ENCODE measurements at places on chromosomes 7 and 10. TPM values are rescaled to one million over a fixed set of nuclear protein-coding genes. Genes with fewer than 3 reads are reported as not detected.

Gene KIAA1549
- 3.3 TPM for total RNA-seq

Gene FUOM
- 4.7 TPM for total RNA-seq

- no peak for DNase-seq
Observed at GRCh38 chr10:126042354-126042753, 146.0 kb downstream of the FANK1 start.

DNA sequence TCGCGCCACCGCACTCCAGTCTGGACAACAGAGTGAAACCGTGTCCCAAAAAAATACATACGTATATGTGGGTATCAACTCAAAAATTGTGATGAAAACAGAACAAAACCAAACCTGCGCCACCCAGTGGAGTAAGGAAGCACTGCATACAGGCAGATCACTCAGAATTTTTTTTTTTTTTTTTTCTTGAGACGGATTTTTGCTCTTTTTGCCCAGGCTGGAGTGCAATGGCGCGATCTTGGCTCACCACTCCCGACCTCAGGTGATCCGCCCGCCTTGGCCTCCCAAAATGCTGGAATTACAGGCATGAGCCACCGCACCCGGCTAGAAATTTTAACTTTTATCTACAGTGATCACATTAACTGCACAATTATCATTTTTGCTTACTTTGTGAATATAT, 9.1 kb upstream of the TMEM236 start:
- DNase-seq = peak; percentile 22

GRCh38 chr7:84975586-84976185, 211.2 kb downstream of the SEMA3D start:
- no peak for DNase-seq

- DNase-seq = no peak
Observed at GRCh38 chr10:113162960-113163359, 212.9 kb downstream of the TCF7L2 start.

DNA sequence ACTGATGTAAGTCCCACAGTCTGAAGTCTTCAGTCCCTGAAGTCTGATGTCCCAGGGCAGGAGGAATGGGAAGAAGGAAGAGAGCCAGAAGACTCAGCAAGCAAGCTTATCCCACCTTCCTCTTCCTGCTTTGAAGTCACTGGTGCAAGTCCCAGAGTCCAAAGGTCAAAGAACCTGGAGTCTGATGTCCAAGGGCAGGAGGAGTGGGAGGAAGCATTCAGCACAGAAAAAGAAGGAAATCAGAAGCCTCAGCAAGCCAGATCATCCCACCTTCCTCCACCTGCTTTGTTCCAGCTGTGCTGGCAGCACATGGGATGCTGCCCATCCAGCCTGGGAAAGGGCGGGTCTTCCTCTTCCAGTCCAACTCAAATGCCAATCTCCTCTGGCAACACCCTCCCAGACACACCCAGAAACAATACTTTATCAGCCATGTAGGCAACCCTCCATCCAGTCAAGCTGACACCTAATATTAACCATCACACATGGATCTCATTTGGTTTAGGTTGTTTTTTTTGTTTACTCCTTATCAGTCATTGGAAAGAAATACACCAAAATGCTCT, 50.9 kb downstream of the ADAM12 start:
- no peak for DNase-seq

All from H4 (cell line).